Caco-2 (cell line): ENCODE measurements at places on chromosomes 7 and 10. TPM values are rescaled to one million over a fixed set of nuclear protein-coding genes. Genes with fewer than 3 reads are reported as not detected.

- DNase-seq = peak; percentile 46
- H3K27me3 ChIP-seq = no peaks in the 10 kb centered on the region
- no peak overlapping the region for H3K4me3 ChIP-seq
- no peaks in the 10 kb centered on the region for H3K4me1 ChIP-seq
- no peak overlapping the region for H3K27ac ChIP-seq
Observed at GRCh38 chr7:30412782-30413504, 65.6 kb downstream of the NOD1 start.

The TMEM178B gene
- 0.02 and 0.11 TPM in 2 replicates for total RNA-seq

DNA sequence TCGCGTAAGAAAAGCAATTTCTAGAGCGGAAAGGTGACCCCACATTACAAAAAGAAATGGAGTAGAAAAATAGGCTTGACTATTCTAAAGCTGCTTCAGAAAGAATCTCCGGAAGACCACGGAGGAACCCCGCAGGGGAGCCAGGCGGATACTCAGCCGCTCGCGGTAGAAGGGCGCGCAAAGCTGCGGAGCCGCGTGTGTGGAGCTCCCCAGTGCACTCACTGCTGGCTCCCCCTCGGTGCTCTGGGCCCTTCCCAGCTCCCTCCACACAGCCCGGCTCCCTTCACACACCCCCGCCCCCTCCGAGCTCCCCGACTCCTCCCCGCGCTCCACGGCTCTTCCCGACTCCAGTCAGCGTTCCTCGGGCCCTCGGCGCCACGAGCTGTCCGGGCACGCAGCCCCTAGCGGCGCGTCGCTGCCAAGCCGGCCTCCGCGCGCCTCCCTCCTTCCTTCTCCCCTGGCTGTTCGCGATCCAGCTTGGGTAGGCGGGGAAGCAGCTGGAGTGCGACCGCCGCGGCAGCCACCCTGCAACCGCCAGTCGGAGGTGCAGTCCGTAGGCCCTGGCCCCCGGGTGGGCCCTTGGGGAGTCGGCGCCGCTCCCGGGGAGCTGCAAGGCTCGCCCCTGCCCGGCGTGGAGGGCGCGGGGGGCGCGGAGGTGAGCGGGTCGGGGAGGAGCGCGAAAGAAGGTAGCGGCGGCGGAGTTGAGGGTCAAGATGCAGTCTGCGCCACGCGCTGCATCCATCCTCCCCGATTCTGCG lies at the start of gene STEAP2:
TSS of gene STEAP2 (plus strand) at position 350 of the 758 bp plus-strand sequence. CDS start 13,343 bp downstream, outside the sequence.
- H3K4me3 ChIP-seq = peak within 1 kb of the TSS; percentile 67
- H3K27ac ChIP-seq = peak within 1 kb of the TSS; percentile 85
- peak; percentile 93 for DNase-seq
- no peaks in the 10 kb centered on the region; the same call in 1 of the 2 replicates for H3K36me3 ChIP-seq
- H3K27me3 ChIP-seq = no peaks in the 10 kb centered on the region

DNA sequence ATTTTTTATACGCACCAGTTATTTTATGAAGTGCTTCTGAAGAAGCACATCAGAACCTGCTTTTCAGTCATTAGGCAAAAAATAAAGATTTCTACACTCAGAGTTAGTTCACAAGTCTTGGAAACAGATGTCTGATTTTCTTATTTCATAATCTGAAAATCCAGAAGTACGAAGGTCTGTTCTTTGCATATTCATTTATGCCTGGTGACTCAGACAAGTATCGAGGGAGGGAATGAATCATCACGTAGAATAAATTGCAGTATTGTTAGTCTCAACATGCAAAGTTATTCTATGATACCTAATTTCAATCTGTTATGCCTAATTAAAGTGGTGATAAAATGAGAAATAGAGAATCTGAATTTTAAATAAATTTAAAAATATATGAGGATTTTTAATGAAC lies 113.6 kb upstream of the SEM1 start:
- DNase-seq = no peak
